ENCODE measurements at places on chromosomes 6 and 20.
A peak's percentile ranks its signal among the peaks of the same experiment; 100 is the strongest.

GRCh38 chr20:46520976-46521579, 7.7 kb upstream of the ZNF334 start:
- peak; percentile 31 for DNase-seq

- DNase-seq = no peak
These were observed 37.4 kb upstream of the RPL7L1 start for GRCh38 chr6:42841844-42842584.

DNA sequence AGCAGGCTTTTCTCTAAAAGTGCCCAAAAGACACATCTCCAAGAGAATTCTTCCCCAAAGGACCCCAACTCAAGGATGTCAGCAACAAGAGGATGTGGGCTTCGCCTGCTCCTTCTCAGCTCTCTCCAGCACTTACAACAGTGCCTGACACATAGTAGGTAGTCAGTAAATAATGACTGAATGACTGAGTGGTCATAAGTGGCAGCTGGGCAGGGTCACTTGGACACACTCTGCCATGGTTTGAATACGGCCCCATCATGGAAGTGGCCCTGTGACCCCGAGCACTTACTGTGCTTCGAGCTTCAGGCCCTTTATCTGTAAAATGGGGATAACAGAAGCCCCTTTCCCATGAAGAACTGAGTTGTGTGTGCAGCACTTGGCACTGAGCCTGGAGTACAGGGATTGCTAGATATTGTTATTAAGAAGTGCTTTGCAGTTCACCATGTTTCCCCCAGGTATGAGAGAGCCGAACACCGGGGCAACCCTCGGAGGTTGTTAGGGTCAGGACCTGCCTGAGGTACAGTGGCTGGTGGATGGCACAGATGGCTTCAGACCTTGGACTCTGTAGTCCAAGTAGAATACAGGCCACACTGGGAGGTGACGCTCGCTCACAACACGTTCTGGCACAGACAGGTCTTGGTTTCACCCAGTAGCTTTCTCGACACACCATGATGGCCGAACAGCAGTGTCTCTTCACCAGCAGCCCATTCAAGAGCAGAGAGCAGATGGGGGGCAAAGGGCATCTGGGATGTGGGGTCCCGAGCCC, 56.0 kb downstream of the NOL4L start:
- no peak for DNase-seq

DNA sequence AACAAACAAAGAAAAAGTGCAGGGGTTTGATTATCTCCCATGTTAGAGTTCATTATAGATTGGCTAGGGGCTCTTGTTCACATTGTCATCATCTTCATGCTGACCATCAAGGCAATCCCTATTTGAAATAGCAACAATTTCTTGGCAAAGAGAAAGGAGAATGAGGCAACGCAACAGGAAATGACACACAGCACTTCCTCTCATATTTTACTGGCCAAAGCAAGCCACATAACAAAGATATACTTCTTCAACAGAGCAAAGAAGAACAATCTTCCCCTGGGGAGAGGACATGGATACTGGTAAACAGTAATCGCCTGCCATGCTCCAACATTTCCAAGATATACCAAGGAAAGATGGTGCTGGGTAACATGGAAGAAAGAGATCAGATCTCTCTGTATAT, 29.8 kb downstream of the EPM2A start:
- no peak for DNase-seq

- DNase-seq = peak; percentile 88
These were observed at the start of gene TAPBP for GRCh38 chr6:33313709-33314514. TAPBP (minus strand) TSS chr6:33314078; CDS start chr6:33314041, 37 bp downstream.

GRCh38 chr6:110620065-110620464, 143.7 kb upstream of the SLC22A16 start:
- no peak for DNase-seq

- no peak for DNase-seq
These were observed 200.5 kb downstream of the ARID1B start for GRCh38 chr6:156977527-156978291.

GRCh38 chr6:169439710-169440109, 186.1 kb upstream of the THBS2 start:
- no peak for DNase-seq

- peak; percentile 23 for DNase-seq
These were observed 672.2 kb downstream of the PRKN start for GRCh38 chr6:162055365-162055764.

GRCh38 chr6:2731281-2731909, 19.3 kb downstream of the MYLK4 start:
- no peak for DNase-seq

- no peak for DNase-seq
These were observed 12.1 kb upstream of the ZBP1 start for GRCh38 chr20:57632286-57632685.

- no peak for DNase-seq
These were observed 83.8 kb downstream of the SLC22A23 start for GRCh38 chr6:3372912-3373554.

GRCh38 chr6:52180787-52181558, 5.2 kb upstream of the IL17A start:
- no peak for DNase-seq

GRCh38 chr6:142566628-142567396, 265.0 kb downstream of the ADGRG6 start:
- DNase-seq = peak; percentile 25

DNA sequence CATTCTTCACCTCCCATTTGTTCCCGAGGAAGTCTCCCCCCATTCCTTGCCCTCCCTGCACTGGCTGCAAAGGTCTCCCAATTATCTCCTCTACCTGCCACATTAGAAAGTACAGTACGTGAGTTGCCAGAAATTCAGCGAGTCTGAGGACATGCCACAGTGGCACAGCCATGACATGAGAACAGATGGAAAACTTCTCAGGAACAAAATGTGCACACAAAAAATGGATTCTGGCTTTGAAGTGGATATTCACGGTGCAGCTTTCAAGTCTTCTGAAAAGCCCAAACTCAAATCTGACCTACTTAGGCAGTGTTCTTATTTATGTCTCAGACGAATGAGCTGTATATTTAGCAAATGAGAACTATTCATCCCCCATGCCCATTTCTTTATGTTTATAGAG, 269.1 kb upstream of the ARID1B start:
- no peak for DNase-seq

DNA sequence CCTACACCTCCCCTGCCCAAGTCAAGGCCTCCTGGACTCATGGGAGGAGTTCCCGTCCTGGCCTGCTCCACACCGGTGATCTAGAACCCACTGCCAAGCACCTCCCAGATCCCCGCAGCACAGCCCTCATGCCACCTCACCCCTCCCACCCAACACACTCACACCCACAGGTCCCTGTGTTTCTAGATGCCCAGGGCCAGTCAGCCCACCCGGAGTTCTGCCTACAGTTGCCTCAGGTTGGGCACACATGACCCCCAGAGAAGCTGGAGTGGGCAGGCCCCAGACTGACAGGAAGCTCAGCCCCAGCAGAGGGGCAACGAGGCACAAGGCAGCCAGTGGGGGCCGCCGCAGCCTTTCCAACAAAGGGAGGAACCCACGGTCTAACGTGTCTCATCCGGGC, 29.6 kb downstream of the RRBP1 start:
- DNase-seq = no peak

GRCh38 chr20:44733341-44734069, 12.2 kb upstream of the KCNK15 start:
- peak; percentile 34 for DNase-seq

GRCh38 chr6:90008908-90009501, 114.7 kb downstream of the GJA10 start:
- no peak for DNase-seq

- DNase-seq = no peak
These were observed 77.9 kb downstream of the RFX6 start for GRCh38 chr6:116954938-116955337.

- no peak for DNase-seq
These were observed 198.1 kb downstream of the MMUT start for GRCh38 chr6:49264909-49265308.

DNA sequence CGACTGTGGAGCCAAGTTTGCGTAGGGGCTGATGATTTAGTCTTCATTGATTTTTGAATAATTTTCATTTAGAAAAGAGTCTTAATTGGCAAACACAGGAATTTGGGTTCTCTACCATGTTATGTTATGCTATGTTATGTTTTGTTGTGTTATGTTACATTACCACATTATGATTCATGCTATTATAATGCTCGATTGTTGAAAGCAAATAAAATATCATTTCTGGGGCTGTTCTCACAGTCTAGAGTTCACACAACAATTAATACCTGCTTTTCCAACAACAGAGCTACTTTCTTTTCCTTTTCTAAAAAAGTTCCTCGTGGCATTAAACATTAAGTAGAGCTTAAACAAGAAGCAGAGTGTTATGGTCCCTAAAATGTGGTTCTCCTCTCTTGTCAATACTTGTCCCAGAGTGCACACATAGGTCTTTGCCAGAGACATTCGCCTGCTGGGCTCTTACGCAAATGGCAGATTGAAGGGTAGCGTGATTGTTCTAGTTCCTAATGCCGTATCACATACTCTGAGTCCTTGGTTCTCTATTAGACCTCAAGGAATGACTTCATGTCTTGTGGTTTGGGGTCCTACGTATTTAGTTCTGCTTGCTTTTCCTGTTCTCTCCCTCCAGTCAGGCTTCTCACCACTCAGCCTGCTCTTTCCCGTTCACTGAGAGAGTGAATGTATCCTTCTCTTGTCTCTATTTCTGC, 370.3 kb downstream of the CD109 start:
- DNase-seq = no peak

- no peak for DNase-seq
These were observed 27.1 kb upstream of the EMILIN3 start for GRCh38 chr20:41393705-41394066.

- no peak for DNase-seq
These were observed 41.4 kb upstream of the FYN start for GRCh38 chr6:111914617-111915016.

DNA sequence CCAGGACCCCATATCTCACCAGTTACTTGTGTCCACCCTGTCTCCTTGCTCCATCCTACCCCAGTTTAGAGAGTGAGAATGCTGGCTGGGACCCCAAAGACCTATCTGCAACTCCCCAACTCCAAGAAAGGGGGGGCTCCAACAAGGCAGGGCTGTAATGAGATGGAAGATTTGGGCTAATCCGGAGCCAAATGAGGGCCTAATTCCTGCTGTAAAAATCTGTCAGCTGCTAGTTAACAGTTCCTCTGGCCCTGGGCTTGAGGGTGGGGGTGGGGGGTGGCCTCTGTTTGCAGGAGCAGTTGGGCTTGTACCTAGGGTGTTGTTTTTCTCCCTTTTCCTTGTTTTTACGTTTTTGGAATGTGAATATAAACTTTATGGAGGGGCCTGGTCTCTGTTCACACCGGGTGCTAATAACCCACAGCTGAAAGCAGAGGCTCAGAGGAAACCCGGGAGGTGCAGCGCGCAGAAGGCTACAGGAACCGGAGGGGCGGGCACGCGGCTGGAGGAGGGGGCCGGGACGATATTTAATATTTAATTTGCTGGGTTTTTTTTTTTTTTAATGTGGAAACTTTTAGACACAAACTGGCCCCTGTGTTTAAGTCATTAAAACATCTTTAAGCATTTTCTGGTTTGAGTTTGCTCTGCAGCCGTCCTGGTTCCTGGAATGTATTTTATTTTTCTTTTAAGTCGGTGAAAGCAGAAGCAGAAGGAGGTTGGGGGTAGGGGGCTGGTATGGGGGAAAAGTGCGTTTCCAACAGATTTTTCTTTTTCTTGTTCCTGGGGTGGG, 70.7 kb downstream of the NCR2 start:
- no peak for DNase-seq

DNA sequence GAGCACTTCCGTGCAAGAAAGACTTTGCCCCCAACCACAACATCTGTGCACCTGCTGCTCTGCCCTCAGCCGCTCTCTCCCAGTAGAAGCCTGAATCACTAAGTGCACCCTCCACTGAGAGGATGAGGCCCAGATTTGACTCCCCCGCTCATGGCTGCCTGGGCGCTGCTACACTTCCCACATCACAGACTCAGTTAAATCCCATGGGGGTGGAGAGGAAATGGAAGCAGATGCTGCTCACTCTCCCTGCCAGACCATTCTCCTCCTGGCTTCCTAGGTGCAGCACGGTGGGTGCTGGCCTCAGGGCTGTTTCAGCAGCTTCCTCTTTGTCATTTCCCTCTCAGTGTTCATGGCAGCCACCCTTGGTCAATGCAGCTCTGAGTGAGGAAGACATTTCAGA, 4.8 kb downstream of the CST5 start:
- no peak for DNase-seq

DNA sequence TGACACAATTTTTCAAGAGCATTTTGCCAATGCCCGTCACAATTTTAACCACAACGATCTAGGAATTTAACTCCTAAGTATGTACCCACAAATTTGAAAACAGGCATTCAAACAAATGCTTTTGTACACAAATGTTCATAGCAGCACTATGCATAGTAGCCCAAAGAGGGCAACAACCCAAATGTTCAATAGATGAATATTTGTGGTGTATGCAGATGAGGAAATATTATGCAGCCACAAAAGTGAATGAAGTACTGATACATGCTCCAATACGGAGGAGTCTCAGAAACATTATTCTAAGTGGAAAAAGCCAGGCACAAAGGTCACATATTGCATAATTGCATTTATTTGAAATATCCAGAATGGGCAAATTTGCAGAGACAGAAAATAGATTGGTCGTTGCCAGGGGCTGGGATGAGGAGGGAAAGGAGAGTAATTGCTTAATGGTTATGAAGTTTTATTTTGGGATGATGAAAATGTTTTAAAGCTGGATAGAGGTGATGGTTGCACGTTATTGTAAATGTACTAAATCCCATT, 117.2 kb downstream of the PXDC1 start:
- DNase-seq = no peak

DNA sequence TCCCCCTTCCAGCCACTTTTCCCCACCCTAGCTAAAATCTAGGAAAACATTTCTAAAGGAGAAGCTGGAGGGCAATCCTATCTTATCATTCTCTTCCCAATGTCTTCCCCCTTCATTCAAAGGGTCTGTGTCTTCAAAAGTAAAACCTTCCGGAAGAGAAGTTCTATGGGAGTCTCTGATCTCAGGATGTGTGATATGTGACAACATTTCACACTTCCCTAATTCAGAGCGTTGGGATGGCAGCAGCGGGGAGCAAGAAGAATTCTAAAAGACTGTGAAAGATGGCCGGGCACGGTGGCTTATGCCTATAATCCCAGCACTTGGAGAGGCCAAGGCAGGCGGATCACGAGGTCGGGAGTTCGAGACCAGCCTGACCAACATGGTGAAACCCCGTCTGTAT, 65.4 kb upstream of the AKIRIN2 start:
- DNase-seq = no peak

DNA sequence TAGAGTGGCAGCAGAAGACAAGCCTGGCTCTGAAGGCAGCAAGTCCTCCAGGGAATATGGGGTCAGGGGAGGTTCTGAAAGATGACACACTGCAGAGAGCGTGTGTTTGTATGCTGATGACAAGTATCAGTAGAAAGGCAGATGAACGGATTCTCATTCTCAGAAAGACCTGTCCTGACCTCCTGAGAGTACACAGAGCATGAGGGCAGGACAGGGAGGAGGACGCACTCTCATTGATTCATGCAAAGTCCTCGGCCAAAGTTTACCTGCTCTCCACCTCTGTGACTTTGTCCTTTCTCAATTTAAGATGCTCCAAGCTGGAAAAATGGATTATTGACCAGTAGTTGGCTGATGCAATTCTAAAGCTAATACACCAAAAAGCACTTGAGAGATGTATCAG, 156.7 kb downstream of the LPA start:
- no peak for DNase-seq

GRCh38 chr20:33926425-33926824, 67.3 kb upstream of the RALY start:
- no peak for DNase-seq

- no peak for DNase-seq
These were observed 14.3 kb upstream of the ELOVL2 start for GRCh38 chr6:11058406-11058805.

All from T-helper 2 cell treated with Interferon-gamma antibody and Interleukin-4, amounts not matched to agents 5 μg/mL and 100 μg/mL, for 36 hours (primary cell).